Activated T-helper 1 cell treated with anti-CD3 and anti-CD28 coated beads, Interleukin-12 subunit alpha, Interleukin-12 subunit beta, Interleukin-2, Interleukin-4 antibody, amounts not matched to agents 30 ng/mL and 10 ng/mL and 1 ng/mL, durations not matched to agents 14 hours and 24 hours and 36 hours (primary cell): ENCODE measurements at places on chromosomes 7 and 10.

GRCh38 chr7:2151801-2152612 is 80.7 kb downstream of the MAD1L1 start:
- no peaks in the 10 kb centered on the region for H3K4me1 ChIP-seq
- peaks cover 2% of the 10 kb centered on the region for H3K36me3 ChIP-seq
- H3K4me3 ChIP-seq = no peak overlapping the region
- DNase-seq = no peak

GRCh38 chr10:98330987-98331386 is 63.0 kb upstream of the LOXL4 start:
- no peak for DNase-seq
- peaks cover 11% of the 10 kb centered on the region for H3K27me3 ChIP-seq
- no peak overlapping the region for H3K27ac ChIP-seq
- no peak overlapping the region for H3K4me3 ChIP-seq

GRCh38 chr10:44965651-44966097 is 6.1 kb downstream of the RASSF4 start:
- no peaks in the 10 kb centered on the region for H3K36me3 ChIP-seq
- peak overlapping the region; percentile 4 for H3K4me3 ChIP-seq
- H3K27ac ChIP-seq = peak overlapping the region; percentile 63
- no peaks in the 10 kb centered on the region for H3K27me3 ChIP-seq

- H3K36me3 ChIP-seq = no peaks in the 10 kb centered on the region
- H3K27me3 ChIP-seq = no peaks in the 10 kb centered on the region
- H3K27ac ChIP-seq = no peak overlapping the region
- no peaks in the 10 kb centered on the region for H3K4me1 ChIP-seq
- H3K4me3 ChIP-seq = no peak overlapping the region
- no peak for DNase-seq
These were observed 407.7 kb downstream of the PARD3 start for GRCh38 chr10:34407324-34407805.

DNA sequence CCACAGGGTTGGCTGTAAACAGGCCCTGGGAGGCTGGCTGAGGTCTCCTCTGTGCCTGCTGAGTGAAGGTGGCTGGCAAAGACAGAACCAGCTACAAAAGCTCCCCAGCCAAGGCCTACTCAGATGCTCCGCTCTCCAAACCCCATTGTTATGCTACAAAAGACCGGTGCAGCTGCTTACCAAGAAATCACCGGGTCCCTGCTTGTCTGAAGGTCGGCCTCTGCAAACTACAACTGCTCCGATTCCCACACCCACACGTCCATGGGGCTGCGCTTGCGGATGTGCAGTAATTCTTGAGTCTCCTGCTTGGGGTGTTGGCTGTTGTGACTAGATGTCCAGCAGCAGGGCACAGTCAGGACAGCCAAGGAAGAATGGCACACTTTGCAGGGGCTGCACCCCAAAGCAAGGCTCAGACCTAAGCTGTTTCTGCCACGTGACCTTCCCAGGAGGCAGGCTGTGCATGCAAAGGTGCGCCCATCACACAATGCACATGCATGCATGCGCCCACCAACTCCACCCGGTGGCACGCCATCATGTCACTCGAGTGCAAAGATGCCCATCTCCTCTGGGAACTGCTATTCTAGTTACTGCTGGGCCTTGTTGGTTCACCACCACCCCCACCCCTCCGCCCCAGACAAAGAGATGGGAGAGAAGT is 97.8 kb downstream of the OAT start:
- H3K4me1 ChIP-seq = no peaks in the 10 kb centered on the region
- no peaks in the 10 kb centered on the region for H3K27me3 ChIP-seq
- DNase-seq = no peak

DNA sequence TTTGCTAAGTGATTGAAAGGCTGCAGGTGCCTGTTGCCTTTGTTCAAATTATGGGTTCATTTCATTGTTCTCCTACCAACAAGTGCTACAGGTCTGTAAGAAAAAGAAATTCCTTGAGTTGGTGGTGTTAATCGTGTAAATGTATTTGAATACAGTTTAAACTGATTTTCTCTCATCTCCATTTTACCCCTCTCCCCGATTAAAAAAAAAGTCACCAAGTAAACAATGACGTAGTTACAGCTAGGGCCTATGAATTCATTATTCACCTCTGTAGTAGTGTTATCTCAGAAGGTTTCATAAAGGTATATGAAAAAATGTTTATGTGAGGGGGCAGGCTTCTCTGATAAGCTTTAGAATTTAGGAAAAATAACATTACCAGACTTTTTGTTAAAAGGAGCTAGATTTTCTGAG is 1.1 kb downstream of the REEP3 start:
- peak overlapping the region; percentile 88 for H3K27ac ChIP-seq
- H3K27me3 ChIP-seq = no peaks in the 10 kb centered on the region
- no peak for DNase-seq
- peak overlapping the region; percentile 83 for H3K4me3 ChIP-seq
- peaks cover 12% of the 10 kb centered on the region for H3K36me3 ChIP-seq

GRCh38 chr7:116478834-116479233 is 20.7 kb upstream of the CAV2 start:
- no peaks in the 10 kb centered on the region for H3K36me3 ChIP-seq
- H3K27me3 ChIP-seq = no peaks in the 10 kb centered on the region
- no peak overlapping the region for H3K4me3 ChIP-seq
- DNase-seq = no peak
